SK-N-SH (cell line): ENCODE measurements at places on chromosomes 11 and 22.

DNA sequence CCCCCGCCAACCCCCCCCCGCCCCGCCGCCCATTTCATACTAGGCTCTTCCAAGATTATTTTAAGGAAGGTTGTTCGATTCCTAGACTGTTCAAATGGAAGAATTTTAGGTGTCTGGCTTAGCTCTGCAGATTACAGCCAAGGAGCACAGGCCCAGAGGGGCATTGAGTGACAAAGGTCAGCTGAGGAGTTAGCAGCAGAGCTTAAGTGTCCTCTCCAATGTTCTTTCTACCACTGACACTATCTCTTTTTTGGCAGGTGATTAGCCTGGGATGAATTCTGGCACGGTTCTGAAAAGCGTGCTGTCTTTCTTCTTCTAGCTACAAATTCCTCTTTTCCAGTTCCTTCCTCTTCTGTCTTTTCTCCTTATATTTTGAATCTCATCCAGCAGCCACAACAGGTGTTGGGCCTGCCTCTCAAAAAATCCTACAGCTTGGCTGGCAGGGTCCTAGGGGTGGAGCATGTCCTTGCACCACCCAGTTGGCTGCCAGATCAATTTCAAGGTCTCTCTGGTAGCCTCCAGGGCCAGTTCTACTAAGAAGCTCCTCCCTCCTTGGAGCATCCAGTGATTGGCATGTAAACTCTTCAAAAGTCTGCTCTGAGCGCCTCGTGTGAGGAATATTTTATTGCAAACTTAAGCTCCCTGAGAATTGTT is 23.0 kb downstream of the KCNE3 start:
- DNase-seq = no peak

DNA sequence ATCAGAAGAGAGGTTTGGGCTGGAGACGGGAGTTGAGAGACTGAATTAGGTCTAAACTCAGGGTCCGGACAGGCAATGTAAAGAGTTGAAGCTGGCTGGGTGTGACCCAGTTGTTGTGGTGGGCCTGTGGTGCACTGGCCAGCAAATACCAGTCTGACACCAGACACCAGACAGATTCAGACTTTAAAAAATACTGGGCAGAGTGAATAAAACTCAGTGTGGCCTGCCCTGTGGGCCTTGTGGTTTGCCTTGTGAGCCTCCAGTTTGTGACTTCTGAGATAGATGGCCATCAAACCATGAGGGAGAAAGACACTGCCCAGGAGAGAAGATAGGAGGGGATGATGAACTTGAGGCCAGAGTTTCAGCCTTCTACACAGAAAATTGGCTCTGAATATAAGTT is 25.8 kb downstream of the RCN1 start:
- no peak for DNase-seq

GRCh38 chr22:20999350-21000206 is 2.3 kb downstream of the THAP7 start:
- no peak for DNase-seq

- no peak for DNase-seq
These were observed 7.6 kb downstream of the PSMC3 start for GRCh38 chr11:47418454-47419259.
